HAP-1 (cell line): ENCODE measurements at places on chromosomes 16 and 17.
A peak's percentile ranks its signal among the peaks of the same experiment; 100 is the strongest.

GRCh38 chr17:15516150-15516549 lies 47.1 kb downstream of the TVP23C start:
- no peak for DNase-seq

GRCh38 chr16:14641926-14642325 lies 9.2 kb downstream of the BFAR start:
- DNase-seq = peak; percentile 28

DNA sequence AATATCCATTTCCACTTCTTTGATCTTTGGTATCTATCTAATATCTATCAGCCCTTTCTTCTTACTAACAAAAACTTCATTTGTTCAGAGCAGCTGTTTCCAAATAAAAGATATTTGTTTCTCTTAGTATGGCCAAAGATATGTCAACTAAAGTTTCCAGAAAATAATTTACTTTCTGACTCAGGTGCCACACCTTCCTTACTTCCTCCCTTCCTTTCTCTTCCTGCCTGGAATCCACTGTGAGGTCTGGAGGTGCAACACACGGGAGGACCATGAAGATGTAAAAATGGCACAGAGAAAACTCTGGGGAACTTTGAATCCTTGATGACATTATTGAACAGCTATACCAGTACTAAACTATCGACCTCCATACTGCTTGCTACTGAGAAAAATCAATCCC lies 14.0 kb downstream of the MED13 start:
- no peak for DNase-seq

GRCh38 chr16:65754820-65755691 lies 611.4 kb upstream of the CDH5 start:
- DNase-seq = no peak

GRCh38 chr17:29929006-29929532 lies 959 bp downstream of the SSH2 start:
- DNase-seq = peak; percentile 50

- DNase-seq = no peak
Measured at GRCh38 chr17:16529906-16530305, 37.9 kb upstream of the LRRC75A start.

- no peak for DNase-seq
Measured at GRCh38 chr16:1155353-1156054, 2.6 kb downstream of the CACNA1H start.

DNA sequence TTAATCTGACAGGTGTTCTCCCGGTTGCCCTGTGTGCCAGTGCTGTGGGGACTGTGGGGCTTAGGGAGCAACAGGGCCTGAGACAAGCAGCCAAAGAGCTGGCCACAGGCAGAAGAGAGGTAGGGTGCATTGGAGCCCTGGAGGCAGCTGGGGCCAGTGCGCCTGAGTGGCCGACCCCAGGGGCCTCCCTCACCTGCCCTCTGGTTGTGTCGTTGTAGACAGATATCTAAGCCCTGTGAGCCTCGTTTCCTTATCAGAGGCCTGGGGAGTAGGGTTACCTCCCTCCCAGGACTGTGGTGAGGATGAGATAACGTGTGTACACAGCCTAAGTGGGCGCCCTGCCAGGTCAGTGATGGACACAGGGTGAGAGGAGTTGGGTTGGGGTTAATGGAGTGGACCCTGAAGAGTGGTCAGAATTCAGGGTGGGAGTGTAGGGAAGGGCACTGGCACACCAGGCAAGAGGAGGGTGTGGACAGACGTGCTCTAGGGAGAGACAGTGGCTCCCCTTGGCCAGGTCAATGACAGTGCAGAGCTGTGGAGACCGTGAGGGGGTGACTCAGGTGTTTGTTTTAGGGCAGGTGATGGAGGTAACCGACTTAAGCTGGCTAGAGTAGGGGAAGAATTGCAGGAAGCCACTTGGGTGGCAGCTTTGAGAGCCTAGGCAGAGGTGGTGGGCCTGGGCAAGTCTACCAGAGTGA lies 3.4 kb downstream of the NARF start:
- no peak for DNase-seq

- DNase-seq = no peak
Measured at GRCh38 chr17:81056312-81056711, 21.4 kb downstream of the BAIAP2 start.

DNA sequence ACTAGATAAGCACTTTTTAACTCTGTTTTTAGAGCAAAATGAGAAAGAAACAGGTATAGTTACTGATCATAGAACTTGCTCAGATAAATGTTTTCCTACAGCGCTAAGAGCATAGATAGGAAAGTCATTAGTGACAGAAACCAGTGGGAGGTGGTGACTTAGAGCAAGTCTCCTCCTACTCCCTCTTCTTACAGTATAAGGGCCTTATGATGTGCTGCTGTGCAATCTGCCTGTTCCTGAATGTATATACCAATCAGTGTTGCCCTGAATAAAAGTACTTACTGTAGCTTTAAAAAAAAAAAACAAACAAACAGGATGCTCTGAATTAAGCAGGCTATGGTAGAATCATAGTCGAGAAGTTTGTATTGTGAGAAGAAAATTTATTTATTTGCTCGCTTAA lies 23.3 kb upstream of the RASL10B start:
- DNase-seq = no peak

DNA sequence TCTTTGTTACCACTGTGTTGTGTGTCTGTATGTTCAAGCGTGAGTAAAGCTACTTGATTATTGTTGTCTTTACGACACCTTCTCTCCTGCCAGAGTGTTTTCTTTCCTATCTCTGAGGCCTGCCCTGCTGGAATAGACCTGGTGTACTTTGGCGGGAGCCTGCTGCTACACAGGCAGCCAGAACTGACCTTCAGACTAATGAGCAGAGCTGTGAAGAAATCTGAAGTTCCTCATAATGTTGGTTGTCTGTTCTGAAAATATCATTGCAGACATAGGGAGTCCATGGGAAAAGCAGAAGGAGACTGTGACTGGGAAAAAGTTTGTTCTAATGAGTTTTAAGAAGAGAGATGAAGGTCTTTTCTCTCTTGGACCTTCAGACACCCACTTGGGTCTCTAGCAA lies 9.8 kb downstream of the RHOT1 start:
- DNase-seq = no peak

GRCh38 chr16:53519417-53520091 lies 16.5 kb upstream of the AKTIP start:
- DNase-seq = no peak

- DNase-seq = no peak
Measured at GRCh38 chr16:322476-323143, 29.9 kb downstream of the AXIN1 start.

GRCh38 chr17:40541873-40542557 lies 23.3 kb downstream of the CCR7 start:
- no peak for DNase-seq

DNA sequence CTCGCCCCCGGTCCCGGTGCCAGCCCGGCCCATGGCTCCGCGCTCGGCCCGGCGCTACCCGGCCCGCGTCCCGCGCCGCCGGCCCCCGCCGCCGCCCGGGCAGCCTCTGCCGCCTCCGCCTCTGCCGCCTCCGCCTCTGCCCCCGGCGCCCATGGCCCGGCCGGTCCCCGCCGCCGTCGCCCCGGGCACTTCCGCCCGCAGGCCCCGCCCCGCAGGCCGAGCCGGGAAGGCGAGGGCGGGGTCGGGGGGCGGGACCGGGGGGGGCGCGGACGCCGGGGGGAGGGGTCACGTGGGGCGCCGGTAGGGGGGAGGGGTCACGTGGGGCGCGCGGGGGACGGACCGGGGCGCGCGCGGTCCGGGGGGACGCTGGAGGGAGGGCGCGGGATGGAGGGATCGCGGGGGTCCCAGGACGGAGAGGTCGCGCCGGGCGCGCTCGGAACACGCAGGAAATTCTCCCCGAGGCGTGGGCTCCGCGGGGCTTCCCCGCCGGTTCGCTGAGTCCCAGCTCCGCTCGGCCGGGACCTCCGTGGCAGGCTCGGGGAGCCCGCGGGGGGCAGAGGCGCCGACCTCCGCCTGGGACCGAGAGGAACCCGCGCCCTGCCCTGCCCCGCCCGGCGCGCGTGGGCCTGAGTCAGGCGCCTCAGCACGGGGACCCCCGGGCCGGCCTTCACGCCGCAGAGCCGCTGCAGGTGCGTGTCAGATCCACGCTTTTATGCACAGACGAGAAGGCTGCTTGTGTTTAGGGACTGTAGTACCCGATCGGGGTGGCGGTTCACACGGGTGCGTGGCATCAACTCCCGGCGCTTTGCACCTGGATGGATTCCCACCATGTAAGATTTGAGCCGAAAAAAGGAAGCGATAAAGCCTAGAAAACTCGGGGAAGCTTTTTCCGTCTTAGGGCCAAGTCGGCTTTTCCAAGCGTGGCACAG lies at the start of gene PGAP6:
PGAP6 (minus strand) TSS at position 190 of the 929 bp plus-strand sequence; CDS start at position 33, 157 bp downstream.
- no peak for DNase-seq

DNA sequence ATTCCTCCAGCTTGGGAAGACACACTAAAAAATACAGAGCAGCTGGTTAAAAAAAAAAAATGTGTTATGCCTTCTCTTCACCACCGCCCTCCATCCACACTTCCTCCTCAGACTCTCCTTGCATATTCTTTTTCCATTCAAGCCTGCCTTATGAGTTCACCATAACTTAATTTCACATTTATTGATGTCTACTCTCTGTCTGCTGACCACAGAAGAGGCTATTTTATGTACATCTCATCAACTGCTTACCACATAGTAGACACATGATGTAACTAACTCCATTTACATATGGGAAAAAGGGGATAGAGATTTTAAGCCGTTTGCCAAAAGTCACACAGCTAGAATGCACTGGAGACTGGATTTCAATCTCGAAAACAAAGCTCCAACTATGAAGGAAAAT lies 409.8 kb downstream of the CDH11 start:
- DNase-seq = no peak

- DNase-seq = no peak
Measured at GRCh38 chr16:81615411-81615810, 163.7 kb upstream of the PLCG2 start.

GRCh38 chr16:87681981-87682570 lies 79.8 kb downstream of the JPH3 start:
- DNase-seq = peak; percentile 44

DNA sequence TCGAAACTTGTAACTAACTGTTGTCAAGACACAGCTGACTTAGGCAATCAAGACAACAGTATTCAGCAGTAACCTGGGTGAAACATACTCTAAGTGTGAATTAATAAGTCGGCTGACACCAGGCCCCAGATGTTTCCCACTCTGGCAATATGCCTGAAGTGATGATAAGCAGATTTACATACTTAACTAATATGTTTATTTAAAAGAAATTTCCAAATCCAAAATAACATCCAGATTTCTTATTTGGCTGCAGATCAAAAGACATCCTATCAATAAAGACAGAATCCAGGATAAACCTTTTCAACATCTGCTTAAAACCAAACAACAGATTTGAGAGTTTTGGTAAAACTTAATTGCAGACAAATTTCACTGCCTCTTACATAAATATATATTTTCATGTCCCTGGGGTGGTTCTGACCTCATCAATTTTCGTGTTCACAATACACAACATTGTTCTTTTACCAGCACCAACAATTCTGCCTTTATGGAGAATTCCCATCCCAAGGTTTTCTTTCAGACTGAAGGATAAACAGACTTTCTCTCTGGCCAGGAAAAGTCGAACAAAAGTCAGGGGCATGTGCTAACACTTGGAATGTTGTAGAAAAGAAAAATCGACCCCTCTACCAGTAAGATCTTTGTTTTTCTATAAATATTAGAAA lies 45.1 kb upstream of the TOX3 start:
- no peak for DNase-seq

- DNase-seq = no peak
Measured at GRCh38 chr17:39096508-39097149, 54.8 kb downstream of the PLXDC1 start.

DNA sequence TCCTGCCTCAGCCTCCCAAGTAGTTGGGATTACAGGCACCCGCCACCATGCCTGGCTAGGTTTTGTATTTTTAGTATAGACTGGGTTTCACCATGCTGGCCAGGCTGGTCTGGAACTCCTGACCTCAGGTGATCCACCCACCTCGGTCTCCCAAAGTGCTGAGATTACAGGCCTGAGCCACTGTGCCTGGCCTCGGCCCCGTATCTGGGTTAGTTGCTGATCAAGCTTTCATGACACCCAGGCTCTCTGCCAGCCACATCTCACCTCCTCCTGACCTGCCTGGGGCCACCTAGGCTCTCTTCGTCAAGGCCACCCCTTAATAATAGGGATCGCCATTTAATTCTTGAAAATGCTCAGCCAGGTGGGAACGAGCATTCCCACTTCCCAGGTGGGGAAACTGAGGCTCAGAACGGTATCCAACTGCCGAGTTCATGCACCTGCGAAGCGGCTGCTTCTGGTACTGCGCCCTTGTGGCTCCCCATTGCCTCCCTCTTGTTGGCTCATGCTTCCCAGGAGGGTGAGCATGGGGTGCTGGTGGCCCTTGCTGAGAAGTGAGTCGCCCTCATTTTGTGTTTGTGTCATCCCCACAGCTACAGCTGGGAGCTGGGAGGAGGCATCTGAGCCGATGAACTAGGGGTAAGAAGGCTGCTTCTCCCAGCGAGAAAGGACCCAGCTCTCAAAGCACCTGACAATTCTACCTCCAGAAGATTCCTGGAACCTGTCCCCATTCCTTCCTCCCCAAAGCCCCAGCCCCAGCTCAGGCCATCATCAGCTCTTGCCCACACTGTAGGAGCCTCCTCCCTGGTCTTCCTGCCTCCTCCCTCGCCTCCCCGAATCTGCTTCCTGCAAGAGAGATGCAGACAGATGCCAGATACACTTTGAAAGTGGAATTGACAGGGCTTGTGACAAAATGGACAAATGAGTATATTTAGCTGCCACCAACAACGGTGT lies 17.3 kb upstream of the SNN start:
- DNase-seq = no peak

DNA sequence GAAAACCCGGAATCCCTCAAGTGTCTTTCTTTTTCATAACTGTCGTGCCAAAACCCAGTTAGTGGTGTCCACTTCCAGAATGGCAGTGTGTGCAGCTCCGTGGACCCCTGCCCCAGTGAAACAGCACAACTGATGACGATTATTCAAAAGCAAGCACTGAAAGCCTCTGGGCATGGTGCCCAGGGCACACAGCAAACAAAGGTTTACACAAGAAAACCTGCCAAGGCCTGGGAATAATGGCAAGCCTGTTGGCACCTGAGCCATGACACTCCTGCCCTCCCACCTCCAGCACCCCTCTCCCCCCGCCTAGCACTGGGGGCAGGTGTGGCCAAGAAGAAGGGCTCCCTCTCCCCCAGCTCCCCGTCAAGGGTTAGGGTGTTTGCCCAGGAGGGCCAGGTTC lies 2.8 kb downstream of the PKMYT1 start:
- no peak for DNase-seq

DNA sequence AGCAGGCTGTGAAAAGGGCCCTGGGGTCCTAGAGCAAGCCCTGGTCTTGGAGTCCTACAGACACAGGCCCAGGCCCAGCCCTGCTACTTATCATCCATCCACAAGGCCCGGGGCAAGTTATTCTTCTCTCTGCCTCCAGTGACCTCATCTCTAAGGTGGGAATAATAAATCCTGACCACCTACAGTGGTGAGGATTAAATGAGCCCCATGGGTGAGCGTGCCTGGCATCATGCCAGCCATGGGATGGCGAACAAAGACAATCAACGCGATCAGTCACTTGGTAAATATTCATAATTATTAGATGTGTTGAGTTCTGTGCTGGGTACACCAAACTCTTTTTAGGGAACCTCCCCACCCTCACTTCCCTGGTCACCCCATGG lies 5.5 kb downstream of the KRT15 start:
- no peak for DNase-seq

DNA sequence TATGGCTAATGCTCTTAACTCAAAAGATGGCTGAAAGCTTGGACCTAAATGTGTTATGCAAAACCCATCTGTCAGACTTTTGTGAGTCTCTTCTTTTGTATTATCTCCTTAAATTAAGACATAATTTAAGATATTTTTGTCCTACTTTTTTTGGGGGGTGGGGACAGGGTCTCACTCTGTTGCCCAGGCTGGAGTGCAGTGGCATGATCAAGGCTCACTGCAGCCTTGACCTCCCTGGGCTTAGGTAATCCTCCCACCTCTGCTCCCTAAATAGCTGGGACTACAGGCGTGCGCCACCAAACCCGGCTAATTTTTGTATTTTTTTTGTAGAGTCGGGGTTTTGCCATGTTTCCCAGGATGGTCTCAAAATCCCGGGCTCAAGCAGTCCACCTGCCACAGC lies 7.1 kb downstream of the CLTC start:
- DNase-seq = no peak
